Activated naive CD4-positive, alpha-beta T cell (primary cell): ENCODE measurements at places on chromosomes 2 and 18.
A peak's percentile ranks its signal among the peaks of the same experiment; 100 is the strongest.

GRCh38 chr2:43225093-43225787 is 1.2 kb downstream of the ZFP36L2 start:
- peak; percentile 70 for DNase-seq

- no peak for DNase-seq
Observed at GRCh38 chr2:85812094-85812735, 58.4 kb downstream of the ATOH8 start.

DNA sequence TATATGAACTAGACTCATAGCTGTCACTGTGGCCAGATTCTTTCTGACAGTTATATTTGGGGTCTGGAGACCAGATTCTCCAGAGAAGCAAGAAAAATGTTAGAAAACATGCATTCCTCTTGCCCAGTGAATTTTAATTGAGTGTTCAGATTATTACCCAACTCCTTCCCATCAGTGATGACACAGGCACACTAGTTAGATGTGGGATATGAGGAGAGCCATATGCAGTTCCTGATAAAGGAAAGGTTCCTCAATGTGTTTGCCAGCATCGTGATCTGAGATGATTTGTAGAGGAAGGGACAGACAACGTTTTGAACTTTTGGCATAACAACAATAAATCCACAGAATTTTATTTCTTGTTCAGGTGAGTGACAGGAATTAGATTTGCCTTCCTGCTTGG is 308.6 kb downstream of the PIEZO2 start:
- no peak for DNase-seq

GRCh38 chr18:35110554-35111485 is 69.6 kb downstream of the MAPRE2 start:
- DNase-seq: no peak

DNA sequence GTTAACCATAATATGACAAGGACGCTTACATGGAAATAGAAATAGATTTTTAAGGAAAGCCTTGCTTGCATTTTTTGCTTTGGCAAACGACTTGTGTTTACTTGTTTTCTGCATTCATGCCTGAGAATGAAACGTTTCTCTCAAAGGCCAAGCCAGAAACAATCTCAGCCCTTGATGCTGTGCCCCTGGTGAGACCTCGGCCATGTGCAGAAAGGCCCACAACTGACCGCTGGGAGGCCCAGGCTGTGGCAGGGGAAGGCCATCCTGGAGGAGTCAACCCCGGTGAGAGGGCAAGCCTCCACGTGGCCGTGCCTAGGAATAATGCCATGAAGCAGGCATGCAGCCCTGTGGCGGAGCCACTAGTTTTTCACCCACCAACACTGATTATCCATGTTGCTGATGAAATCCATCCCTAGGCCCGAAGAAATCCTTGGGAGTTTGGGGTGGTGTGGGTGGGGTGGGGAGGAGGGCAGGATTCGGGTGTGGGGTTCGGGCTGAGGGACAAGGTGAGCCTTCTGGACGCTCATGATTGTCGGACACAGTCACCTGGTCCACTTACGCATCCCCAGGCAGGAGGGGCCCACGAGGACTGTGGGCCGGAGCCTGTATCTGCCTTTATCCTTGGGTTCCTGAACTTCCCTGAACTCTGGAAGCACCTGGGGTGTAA is 107.6 kb upstream of the APCDD1 start:
- DNase-seq: no peak

DNA sequence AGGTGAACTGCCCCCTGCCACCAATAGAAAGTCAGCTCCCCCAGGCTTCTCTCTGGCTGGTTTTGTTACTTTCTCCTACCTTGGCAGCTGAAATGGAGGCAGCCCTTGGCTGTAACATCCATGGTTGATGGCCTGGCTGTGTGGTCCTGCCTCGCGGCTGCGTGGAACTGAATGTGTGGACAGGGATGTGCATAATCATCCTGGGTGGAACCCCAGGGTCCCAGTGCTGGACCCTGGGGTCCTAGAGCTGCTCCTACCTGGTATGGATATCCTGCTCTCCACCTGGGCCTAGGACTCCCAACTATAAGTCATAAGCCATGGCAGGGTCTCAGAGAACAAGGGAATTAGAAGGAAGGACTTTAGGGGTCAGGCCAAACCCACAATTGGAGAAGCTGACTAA is 93.5 kb downstream of the CAPN13 start:
- DNase-seq: no peak

GRCh38 chr18:6731222-6731596 is 1.7 kb downstream of the ARHGAP28 start:
- no peak for DNase-seq

DNA sequence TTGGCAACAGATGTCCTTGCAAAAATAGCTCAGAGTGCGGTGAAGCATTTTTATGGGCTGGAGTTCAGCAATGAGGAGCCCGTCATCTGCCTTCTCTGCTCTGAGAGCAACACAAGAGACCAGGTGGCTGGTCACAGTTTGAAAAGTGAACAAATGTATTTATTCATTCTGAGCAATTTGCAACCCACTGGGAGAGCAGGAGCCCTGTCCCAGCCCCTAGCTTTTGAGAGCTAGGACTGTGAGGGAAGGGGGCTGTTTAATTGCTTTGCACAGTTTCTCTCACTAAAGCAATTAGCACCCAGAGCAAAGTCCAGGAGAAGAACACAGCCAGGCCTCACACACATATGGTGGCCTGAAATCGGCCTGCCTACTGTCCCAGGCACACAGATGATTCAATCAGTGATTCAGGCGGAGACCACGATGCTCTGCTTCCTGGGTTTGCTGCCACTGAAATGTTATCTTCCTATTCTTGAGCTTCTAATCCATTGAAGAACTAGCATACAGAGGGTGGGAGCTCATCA is 646.1 kb upstream of the ACVR2A start:
- no peak for DNase-seq

GRCh38 chr18:21725201-21725600 is 15.4 kb upstream of the MIB1 start:
- no peak for DNase-seq

DNA sequence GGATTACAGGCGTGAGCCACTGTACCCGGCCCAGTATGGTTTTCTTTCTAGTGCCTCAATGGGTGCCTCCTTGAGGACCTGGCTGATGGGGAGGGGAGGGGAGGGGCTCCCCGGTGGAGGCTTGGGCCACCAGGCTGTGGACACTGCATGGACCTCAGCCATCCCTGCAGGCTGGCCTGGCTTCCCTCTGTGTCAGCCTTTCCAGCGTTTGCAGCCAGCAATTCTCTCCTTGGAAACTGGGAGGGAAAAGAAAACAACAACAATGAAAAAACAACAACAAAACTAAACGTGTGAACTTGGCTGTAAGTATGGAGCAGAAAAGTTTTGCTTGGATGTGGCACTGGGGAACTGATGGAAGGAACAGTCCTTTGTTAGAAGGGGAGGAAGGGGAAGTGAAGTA is 159.3 kb downstream of the GLI2 start:
- DNase-seq: no peak

DNA sequence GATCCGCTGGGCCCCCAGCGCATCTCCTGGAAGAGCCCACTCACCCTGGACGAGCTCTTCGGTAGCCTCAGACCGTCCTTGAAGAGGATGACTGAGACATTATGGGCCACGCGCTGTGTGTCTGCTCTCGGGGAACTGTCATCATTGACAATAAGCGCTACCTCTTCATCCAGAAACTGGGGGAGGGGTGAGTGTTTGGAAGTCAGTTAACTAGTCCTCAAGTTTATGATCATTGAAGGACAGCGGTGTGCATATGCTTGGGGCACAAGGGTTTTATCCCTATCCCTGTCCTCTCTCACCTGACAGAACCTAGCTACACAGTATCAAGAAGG is 586 bp downstream of the STK16 start:
- DNase-seq: no peak

- DNase-seq: no peak
Observed at GRCh38 chr2:199441759-199442158, 16.0 kb downstream of the SATB2 start.

DNA sequence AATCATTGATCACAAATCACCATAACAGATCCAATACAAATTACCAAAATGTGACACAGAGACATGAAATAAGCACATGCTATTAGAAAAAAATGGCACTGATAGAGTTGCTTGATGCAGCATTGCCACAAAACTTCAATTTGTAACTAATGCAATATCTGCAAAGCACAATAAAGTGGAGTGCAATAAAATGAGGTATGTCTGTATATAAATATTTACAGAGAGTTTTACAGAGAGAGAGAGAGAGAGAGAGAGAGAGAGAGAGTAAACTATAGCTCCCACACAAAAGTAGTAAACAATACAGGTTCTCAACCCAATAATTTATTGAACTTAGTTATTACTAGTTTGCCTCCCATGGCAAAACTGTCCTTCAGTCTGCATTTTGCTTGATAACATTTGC is 1807.0 kb downstream of the SUCLG1 start:
- DNase-seq: no peak

- no peak for DNase-seq
Observed at GRCh38 chr2:11742702-11743357, 3.6 kb upstream of the LPIN1 start.

DNA sequence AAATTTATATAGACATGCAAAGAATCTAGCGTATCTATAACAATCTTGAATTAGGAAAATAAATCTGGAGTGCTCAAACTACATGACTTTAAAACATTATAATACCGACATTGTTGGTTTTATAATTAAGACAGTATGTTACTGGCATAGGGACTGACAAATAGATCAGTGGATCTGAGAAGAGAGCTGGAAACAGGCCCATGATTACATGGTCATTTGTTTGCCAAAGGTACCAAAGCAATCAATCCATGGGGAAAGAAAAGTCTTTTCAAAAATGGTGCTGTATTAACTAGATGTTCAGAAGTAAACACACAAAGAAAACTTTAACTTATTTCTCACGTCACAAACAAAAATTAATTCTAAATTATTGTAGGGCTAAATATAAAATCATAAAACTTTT is 124.2 kb downstream of the BCL2L11 start:
- DNase-seq: no peak

DNA sequence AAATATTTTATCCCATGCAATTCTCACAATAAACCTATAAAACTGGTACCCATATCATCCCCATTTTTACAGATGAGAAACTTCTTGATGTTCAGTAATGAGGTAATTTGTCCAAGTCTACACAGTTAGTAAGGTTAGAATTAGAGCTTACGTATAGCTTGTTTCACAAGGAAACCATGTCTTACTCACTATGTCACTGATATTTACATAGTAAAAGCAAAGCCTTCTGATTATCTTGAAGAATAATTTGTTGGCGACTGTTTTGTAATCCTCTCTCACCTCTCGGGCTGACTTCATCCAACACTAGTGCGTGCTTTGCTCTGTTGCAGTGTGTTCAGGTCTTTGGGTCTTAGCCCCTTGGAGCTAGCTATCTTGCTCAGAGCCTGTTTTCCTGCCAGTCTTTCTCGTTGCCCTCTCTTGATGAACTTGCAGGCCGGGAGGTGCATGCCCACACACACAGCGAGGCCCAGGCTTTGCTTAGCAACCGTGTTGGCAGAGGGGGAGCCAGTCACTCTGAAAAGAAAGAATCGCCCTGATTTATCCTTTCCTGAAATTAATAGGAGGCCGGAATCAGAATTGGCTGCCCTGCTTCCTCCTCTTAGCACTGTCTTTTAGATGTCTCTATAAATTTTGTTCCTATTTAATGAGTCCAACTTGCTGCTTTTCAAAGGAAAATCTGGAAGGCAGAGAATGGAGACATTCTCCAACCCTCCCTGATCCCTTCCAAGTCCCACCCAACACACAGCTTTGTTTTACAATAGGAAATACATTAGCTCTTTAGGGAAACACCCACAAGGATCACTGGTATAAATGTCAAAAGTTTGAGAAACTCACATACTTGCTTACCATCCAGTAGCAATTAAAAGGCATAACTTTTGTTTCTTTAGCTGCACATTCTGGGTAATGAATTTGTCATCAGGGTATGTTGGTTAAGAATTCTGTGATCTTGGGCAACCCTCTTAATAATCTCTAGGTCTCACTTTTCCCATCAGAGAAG is 97.6 kb upstream of the SEC11C start:
- no peak for DNase-seq

DNA sequence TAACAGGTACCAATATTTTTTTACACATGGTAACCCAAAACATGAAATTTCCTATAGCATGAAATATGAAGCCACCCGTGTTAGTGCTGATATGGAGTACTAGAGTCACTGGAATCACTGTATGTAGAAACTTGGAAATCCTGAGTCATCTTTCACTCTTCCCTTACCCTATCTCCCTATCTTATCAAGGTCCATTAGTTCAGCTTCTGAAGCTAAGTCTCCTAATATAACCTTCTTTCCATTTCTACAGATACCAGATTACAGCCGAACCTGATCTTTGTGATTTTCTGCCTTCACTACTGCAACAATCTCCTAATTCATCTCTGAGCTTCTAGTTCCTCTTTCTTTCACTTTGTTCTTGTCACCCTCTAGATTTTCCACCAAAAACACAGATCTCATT is 59.0 kb downstream of the SEPTIN10 start:
- no peak for DNase-seq

- DNase-seq: no peak
Observed at GRCh38 chr2:73339201-73339600, 45.9 kb upstream of the EGR4 start.
